ENCODE measurements at places on chromosomes 7 and 10. TPM values are rescaled to one million over a fixed set of nuclear protein-coding genes. Genes with fewer than 3 reads are reported as not detected.

The CRPPA gene
- 0.45 TPM for total RNA-seq

The INHBA gene
- 0.94 TPM for total RNA-seq

GRCh38 chr10:9645928-9646600 lies 1371.6 kb upstream of the CELF2 start:
- no peak overlapping the region for H3K27ac ChIP-seq
- DNase-seq, result no peak
- H3K4me3 ChIP-seq, result no peak overlapping the region
- H3K36me3 ChIP-seq, result no peaks in the 10 kb centered on the region
- H3K4me1 ChIP-seq, result no peaks in the 10 kb centered on the region
- no peaks in the 10 kb centered on the region for H3K27me3 ChIP-seq

GRCh38 chr10:86355571-86356038 lies 11.0 kb downstream of the GRID1 start:
- peaks cover 10% of the 10 kb centered on the region for H3K27me3 ChIP-seq

GRCh38 chr10:88386204-88386788 lies 196.8 kb downstream of the RNLS start:
- H3K27me3 ChIP-seq, result no peaks in the 10 kb centered on the region
- H3K36me3 ChIP-seq, result no peaks in the 10 kb centered on the region
- H3K27ac ChIP-seq, result no peak overlapping the region

GRCh38 chr10:61399406-61399805 lies 53.8 kb downstream of the TMEM26 start:
- H3K36me3 ChIP-seq, result no peaks in the 10 kb centered on the region
- no peak for DNase-seq
- H3K4me3 ChIP-seq, result no peak overlapping the region
- no peak overlapping the region for H3K27ac ChIP-seq
- H3K4me1 ChIP-seq, result no peaks in the 10 kb centered on the region
- no peaks in the 10 kb centered on the region for H3K27me3 ChIP-seq

GRCh38 chr7:100509231-100509630 lies 25.5 kb downstream of the NYAP1 start:
- no peak overlapping the region for H3K4me3 ChIP-seq
- no peaks in the 10 kb centered on the region for H3K36me3 ChIP-seq
- no peak for DNase-seq
- H3K27ac ChIP-seq, result no peak overlapping the region
- H3K4me1 ChIP-seq, result no peaks in the 10 kb centered on the region

DNA sequence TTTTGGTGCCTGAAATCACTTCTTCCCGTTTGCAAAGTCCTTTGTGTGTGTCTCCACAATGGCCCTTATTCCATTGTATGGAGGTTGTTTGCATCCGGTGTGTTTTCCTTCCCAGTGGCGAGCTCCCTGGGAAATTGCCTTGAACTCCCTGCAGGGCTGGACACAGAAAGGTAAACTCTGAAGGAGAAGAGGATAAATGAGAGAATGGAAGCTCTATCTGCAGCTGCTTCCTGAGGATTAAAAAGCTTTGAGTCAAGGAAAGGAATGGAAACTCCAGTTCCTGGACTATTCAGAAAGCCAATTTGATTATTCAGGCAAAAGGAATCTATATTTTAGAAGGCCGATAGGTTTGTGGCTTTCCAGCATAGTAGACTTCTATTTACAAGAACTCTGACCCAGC lies 4.4 kb upstream of the GRK5 start:
- H3K36me3 ChIP-seq, result no peaks in the 10 kb centered on the region
- H3K27me3 ChIP-seq, result peaks cover 3% of the 10 kb centered on the region
- no peak overlapping the region for H3K27ac ChIP-seq
- peaks cover 13% of the 10 kb centered on the region for H3K4me1 ChIP-seq

GRCh38 chr7:120925392-120925791 lies 25.2 kb upstream of the ING3 start:
- H3K27me3 ChIP-seq, result no peaks in the 10 kb centered on the region
- no peak overlapping the region for H3K4me3 ChIP-seq
- peaks cover 28% of the 10 kb centered on the region for H3K4me1 ChIP-seq
- no peak for DNase-seq
- H3K27ac ChIP-seq, result no peak overlapping the region
- H3K36me3 ChIP-seq, result no peaks in the 10 kb centered on the region

DNA sequence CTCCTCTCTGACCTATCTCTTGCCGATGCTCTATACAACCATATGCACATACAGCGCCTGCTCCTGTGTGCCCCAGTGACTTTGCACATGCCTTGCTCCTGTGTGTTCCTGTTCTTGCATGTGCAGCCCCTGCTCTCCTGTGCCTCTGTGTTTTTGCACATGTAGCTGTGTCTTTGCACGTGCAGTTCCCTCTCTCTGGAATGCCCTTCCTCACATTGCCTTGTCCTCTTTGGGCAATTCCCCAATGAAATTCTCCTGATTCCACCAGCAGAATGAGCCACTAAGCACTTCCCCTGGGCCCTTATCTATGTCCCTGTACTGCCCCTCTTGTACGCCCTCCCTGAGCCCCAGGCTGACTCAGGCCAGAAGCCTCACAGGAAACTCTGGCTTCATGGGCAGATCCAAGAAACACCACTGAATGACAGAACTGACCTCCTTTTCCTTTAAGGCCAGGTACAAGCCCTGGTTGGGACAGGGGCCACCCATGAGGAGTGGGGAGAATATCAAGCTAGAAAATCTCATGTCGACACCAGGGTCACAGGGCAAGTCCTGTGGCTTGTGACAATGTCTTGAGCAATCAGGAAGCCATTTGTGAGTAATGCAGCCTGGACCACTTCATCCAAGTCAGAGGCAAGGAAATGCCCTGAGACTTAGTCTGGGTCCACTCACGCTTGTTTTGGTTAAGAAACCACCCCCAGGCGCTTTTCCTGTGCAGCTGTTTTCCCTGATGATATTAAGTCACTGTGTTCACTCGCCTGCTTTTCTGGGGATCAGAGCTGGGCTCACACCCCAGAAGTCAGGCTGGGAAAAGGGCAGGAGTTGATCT lies 1.9 kb upstream of the ARHGAP22 start:
- no peak overlapping the region for H3K27ac ChIP-seq
- no peak overlapping the region for H3K4me3 ChIP-seq
- H3K27me3 ChIP-seq, result peaks cover 29% of the 10 kb centered on the region

The NUTM2E gene
- 0.12 TPM for total RNA-seq

- no peaks in the 10 kb centered on the region for H3K27me3 ChIP-seq
- no peak for DNase-seq
- 0 out of 2 replicates have a peak, but pooled peaks cover 10% of the 10 kb centered on the region for H3K4me1 ChIP-seq
- H3K27ac ChIP-seq, result no peak overlapping the region
- no peaks in the 10 kb centered on the region for H3K36me3 ChIP-seq
These were observed 529.8 kb upstream of the C7orf33 start for GRCh38 chr7:148060724-148061123.

DNA sequence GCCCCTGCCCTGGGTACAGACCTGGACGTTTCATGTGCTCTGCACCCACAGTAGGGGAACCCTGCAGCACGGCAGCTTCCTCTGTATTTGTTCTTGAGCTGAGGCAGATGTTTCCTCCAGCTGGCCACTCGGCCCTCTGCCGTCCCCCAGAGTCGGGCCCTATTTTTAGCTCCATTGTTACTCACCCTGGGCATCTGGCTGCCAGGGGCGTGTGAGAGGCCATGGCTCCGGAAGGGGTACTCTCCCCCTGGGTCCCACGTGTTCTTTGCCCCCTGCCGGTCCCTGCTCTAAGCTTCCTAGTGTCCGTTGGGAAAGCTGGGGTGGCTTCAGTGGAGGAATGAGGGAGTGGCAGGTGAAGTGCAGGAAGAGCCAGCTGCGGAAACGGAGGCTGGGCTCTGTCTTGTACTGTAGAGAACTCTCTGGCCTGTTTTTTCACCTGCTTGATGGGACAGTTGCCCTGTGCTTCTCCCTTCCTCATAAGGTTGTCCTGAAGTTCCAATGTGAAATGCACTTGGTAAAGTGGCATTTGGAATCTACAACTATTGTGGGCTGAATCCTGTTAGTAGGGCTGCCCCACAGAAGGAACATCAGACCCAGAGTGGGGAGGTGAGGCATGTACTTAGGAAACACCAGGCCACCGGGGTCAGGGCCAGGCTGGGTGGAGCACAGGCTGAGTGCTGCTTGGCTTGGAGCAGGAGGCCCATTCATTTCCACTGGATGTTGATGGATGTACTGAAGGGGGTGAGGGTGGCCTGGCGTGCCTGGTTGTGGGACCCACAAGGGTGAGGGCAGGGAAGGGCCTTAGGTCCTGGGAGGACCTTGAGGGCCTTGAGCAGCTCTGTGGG lies 30.6 kb downstream of the PALD1 start:
- H3K36me3 ChIP-seq, result no peaks in the 10 kb centered on the region
- DNase-seq, result peak; percentile 36
- no peak overlapping the region for H3K4me3 ChIP-seq
- H3K27me3 ChIP-seq, result no peaks in the 10 kb centered on the region
- peaks cover 13% of the 10 kb centered on the region for H3K4me1 ChIP-seq
- peak overlapping the region; percentile 63 for H3K27ac ChIP-seq

- H3K4me3 ChIP-seq, result no peak within 1 kb of the TSS
- H3K4me1 ChIP-seq, result no peaks in the 10 kb centered on the region
- no peaks in the 10 kb centered on the region for H3K27me3 ChIP-seq
These were observed at the start of gene PTTG1IP2 for GRCh38 chr7:90469554-90469953. Gene PTTG1IP2, plus strand, starts transcription at chr7:90469639. Its CDS starts 148 bp downstream, at chr7:90469787.

The FKBP6 gene
- total RNA-seq, result not detected

The DHTKD1 gene
- 40.4 TPM for total RNA-seq

DNA sequence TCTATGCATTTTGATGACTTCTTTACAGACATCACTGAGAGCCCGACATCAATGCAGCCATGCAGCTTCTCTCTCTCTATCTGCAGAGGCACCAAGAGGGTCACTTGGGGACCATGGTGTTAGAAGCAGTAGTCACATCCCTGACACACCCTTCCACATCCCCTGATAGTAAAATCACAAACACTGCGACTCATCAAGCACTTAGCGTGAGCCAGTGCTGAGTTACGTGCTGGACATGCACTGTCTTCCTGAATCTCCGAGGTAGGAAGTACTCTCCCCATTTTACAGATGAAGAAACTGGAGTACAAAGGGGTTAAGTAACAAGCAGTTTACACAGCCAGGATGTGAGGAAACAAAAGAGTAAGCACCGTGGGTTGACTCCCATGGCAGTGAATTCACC lies 109.2 kb downstream of the OSBPL3 start:
- DNase-seq, result no peak
- no peaks in the 10 kb centered on the region for H3K36me3 ChIP-seq
- peaks cover 19% of the 10 kb centered on the region for H3K4me1 ChIP-seq
- no peak overlapping the region for H3K4me3 ChIP-seq
- H3K27me3 ChIP-seq, result no peaks in the 10 kb centered on the region

- peaks cover 30% of the 10 kb centered on the region for H3K4me1 ChIP-seq
- no peak overlapping the region for H3K27ac ChIP-seq
- H3K27me3 ChIP-seq, result peaks cover 97% of the 10 kb centered on the region
- no peak overlapping the region for H3K4me3 ChIP-seq
- no peak for DNase-seq
These were observed 12.0 kb downstream of the HOXA4 start for GRCh38 chr7:27118580-27118979.

The SH2D4B gene
- not detected for total RNA-seq

DNA sequence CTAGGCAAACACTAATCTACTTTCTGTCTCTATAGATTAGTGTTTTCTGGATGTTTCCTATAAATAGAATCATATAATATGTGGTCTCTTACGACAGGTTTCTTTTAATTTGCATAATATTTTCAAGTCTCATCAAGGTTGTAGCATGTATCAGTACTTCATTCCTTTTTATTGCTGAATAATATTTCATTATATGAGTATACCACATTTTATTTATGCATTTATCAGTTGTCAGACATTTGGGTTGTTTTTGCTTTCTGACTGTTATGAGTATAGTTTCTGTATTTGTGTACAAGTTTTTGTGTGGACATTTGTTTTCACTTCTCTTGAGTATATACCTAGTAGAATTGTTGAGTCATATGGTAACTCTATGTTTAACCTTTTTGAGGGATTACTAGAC lies 48.2 kb downstream of the SHOC2 start:
- peaks cover 9% of the 10 kb centered on the region for H3K4me1 ChIP-seq
- DNase-seq, result no peak
- H3K36me3 ChIP-seq, result no peaks in the 10 kb centered on the region
- H3K27ac ChIP-seq, result no peak overlapping the region
- no peak overlapping the region for H3K4me3 ChIP-seq

The WDR86 gene
- total RNA-seq, result 59.1 TPM

The PLXDC2 gene
- 19.4 TPM for total RNA-seq

DNA sequence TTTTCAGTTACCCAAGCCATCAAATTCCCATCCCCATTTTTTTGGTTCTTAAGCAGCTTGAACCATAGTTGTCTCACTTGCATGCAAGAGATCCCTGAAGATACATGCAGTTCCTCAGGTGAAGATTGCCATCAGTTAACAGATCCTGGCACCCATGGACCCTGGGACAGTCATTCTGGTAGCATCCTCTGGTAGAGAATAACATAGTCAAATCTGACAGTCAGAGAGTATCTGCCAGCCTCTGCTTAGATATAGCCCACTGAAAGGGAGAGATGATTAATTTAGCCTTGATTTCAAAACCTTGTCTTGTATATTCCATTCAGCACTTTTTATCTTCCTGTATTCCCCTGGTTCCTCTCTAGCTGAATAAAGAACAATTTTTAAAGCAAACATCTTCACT lies 280.4 kb downstream of the KCNMA1 start:
- H3K36me3 ChIP-seq, result no peaks in the 10 kb centered on the region
- H3K4me1 ChIP-seq, result no peaks in the 10 kb centered on the region
- H3K27me3 ChIP-seq, result no peaks in the 10 kb centered on the region
- no peak overlapping the region for H3K27ac ChIP-seq
- DNase-seq, result no peak

- no peaks in the 10 kb centered on the region for H3K4me1 ChIP-seq
- no peaks in the 10 kb centered on the region for H3K27me3 ChIP-seq
- H3K4me3 ChIP-seq, result no peak overlapping the region
- H3K27ac ChIP-seq, result no peak overlapping the region
- no peaks in the 10 kb centered on the region for H3K36me3 ChIP-seq
- DNase-seq, result no peak
These were observed 25.9 kb downstream of the TBXAS1 start for GRCh38 chr7:139854803-139855497.

DNA sequence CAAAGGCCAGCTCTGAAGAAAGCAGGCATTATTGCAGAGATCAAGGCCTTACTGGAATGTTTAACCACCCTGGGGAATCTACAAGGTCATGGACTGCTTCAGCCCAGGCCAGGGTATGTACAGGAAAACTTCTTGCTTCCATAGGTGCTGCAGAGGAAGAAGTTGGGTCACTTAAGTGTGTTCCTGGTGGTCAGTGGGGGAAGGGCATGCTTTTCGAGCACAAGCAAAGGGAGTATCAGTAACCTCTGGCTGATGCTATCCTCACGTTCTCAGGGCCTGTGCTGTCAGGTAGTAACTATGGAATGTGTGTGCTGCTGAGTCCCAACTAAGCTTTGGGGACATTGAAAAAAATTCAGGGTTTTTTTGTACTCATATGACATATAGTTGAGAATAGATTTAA lies 234.0 kb upstream of the SP4 start:
- H3K4me3 ChIP-seq, result no peak overlapping the region
- no peak overlapping the region for H3K27ac ChIP-seq
- DNase-seq, result peak; percentile 47
- H3K4me1 ChIP-seq, result no peaks in the 10 kb centered on the region
- H3K27me3 ChIP-seq, result no peaks in the 10 kb centered on the region
- H3K36me3 ChIP-seq, result no peaks in the 10 kb centered on the region

DNA sequence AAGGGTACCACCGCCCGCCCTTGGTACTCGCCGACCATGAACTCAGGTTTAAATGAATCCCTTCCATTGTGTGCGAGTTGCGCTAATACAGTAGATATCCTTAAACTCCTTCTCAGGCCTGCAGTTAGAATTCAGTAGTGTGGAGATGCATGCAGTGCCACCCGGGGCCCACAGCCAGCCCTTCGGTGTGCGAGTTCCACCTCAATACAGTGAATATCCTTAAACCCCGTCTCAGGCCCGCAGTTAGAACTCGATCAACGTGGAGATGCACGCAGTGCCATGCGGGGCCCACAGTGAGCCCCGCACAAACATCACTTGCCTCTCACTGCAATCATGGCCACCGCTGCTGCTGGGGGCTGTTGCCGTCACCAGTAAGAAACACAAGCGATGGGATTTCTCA lies 261.9 kb downstream of the MAD1L1 start:
- H3K36me3 ChIP-seq, result no peaks in the 10 kb centered on the region
- no peak overlapping the region for H3K27ac ChIP-seq
- H3K4me3 ChIP-seq, result no peak overlapping the region

Data from GM23338 (cell line).